ENCODE measurements at places on chromosomes 5 and 9.

DNA sequence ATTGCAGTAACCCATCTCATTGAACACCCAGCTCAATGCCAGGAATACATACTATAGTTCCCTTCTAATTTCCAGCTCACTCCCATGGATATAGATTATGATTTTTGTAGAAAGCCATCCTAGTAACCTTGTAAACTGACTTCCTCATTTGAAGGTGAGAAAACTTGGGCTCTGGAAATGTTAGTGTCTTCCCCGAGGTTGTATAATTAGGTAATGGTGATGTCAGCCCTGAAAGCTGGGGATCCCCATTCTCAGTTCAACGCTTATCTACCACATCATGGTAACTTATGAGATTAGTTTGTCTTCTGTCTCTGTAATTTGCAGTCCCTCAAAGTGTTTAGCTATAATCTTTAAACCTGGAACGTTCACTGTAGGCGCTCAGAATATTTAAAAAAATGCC is 34.6 kb upstream of the PTCH1 start:
- DNase-seq = no peak

DNA sequence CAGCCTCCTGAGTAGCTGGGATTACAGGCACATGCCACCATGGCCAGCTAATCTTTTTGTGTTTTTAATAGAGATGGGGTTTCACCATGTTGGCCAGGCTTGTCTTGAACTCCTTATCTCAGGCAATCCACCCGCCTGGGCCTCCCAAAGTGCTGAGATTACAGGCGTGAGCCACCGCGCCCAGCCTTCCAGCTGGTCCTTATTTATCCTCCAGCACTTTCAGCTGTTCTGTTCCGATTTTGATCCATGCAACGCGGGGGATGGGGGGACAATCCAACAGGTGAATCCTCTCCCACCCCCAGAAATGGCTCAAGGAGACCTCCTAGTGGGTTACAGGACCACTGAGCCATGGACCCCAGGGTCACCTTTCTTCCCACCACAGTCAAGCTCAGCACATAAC is 14.7 kb upstream of the CDKN2AIPNL start:
- no peak for DNase-seq

- DNase-seq = no peak
These were observed 119.2 kb upstream of the CXCL14 start for GRCh38 chr5:135697959-135698345.

DNA sequence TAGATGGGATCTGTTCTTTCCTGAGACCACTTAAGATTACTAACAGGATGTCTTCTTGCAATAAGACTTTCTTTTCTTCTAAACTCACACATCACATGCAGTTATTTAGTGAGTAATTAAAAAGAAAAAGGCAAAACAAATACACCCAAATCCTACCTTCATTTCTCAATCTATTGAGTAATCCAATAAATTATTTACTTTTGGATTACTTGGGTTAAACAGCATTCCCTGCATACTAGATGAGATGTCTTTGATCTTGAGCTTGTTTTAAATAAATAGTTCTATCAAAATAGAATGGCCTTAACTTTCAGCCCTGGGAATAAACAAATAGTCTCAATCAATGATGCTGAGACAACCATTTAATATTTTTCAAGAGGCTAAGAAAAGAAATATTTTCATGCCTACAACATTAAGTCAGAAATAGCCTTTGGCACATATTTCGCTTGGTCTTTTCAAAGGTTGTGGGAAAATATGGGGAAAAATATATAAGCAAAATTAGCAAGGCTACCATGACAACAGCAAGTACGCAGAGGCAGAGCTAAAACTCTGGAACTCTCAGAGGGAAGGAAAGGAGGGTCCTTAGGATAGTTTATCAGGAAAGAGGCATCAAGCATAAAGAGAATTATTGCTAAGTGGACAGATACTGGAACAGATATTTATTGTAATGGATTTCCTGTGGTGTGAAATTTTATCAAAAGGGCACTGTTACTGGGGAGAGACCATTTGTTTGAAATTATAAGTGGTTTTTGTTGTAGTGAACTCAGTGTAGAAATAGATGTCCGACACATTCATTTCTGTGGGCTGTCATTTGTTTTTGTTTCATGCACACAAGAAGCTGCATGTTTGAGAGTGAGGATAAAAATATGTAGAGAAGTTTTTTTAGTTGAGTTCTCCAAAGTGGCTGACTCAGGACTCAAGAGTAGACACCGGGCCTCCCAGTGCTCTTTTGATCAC is 70.2 kb upstream of the CDH6 start:
- DNase-seq = no peak

DNA sequence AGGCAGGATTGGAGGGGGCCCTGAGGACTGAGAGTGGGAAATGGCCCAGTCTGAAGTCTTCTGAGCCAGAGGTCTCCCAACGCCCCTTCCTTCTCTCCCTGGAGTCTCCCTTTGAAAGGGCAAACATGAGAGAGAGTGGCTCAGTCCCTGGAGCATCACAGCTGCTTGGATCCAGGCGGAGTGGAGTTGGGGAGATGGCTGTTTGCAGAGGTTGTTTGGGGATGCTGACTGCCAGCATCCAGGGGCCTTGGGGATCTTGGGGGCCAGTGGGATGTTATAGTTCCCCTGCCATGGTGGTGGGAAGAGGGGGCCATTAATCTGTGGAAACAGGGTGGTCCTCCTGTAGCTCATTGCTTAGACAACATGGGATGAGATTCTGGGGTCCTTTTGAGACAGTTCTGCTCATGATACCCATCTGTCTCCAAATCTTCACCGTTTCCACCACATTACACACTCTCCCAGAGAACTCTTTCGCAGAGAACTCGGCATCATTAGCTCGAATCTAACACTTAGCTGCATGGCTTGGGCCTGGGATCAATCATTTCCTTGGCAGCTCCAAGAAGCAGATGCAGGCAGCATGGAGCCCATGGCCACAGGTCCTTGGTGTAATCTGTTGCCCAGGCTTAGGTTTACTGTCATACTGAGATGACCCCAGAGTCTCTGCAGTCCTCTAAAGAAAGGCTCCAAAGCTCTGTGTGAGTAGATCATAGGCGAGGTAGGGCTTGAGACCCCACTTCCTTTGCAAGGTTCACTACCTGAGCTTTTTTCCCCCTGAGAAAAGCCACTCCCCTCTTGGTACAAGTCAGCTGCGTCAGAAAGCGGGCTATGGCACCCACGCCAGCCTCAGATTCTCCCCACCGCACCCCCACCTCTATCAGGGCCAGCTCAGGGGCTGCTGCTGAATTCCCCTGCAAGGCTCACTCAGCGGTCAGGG is 54.4 kb upstream of the SH3PXD2B start:
- no peak for DNase-seq

DNA sequence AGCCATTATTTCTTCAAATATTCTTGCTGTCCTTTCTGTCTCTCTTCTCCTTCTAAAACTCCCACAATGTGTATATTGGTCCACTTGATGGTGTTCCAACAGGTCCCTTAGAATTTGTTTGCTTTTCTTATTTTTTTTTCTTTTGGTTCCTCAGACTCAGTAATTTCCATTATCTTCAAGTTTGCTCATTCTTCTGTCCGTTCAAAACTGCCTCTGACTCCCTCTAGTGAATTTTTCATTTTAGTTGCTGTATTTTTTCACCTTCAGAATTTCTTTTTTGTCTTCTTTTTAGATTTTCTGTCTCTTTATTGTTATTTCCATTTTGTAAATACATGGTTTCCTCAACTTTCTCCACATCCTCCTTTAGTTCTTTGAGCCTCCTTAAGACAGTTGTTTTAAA is 6.4 kb upstream of the SRP19 start:
- no peak for DNase-seq

DNA sequence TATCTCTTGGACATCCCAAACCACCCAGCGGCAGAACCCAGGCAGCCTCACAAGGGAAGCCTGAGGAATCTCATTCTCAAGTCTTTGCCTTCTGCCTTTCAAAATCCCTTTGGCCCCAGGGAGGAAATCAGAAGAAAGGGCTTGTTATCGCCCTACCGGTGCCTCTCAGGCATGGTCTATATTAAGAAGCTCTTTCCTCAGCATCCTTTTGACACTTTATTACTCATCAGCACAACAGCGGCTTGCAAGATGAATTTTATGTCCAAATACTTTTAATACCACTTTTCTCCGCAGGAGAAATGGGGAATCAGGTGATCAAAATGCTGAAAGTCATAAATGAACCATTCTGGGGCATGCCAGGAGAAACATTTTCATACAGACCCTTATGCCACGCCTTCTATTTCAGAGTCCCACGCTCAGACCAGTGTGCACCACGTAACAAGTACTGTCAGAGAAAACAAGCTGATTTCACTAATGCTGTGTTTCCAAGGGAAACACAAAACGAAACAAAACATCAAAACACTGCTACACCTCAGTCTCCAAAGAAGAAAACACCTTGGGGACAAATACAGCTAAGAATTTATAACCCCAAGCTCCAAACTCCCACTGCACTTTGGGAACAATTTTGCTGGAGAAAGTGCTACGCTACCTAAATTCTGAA is 30.0 kb downstream of the RAPGEF1 start:
- peak; percentile 38 for DNase-seq

DNA sequence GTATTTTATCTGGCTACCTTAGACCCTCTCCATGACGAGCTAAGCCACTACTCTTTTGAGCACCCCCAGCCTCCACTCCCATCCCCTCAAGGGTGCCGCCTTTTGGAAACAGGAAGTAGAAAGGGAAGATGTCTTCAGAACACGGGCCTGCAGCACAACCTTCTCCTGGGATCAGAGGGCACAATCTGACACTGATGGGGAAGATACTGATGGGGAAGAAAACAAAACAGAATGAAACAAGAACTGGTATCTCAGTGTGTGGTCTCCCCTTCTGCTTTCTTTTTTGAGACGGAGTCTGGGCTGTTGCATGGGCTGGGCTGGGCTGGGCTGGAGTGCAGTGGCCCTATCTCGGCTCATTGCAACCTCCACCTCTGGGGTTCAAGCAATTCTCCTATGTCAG is 539.7 kb upstream of the DAP start:
- DNase-seq = no peak

GRCh38 chr5:62522811-62523210 is 55.8 kb upstream of the LRRC70 start:
- DNase-seq = no peak

DNA sequence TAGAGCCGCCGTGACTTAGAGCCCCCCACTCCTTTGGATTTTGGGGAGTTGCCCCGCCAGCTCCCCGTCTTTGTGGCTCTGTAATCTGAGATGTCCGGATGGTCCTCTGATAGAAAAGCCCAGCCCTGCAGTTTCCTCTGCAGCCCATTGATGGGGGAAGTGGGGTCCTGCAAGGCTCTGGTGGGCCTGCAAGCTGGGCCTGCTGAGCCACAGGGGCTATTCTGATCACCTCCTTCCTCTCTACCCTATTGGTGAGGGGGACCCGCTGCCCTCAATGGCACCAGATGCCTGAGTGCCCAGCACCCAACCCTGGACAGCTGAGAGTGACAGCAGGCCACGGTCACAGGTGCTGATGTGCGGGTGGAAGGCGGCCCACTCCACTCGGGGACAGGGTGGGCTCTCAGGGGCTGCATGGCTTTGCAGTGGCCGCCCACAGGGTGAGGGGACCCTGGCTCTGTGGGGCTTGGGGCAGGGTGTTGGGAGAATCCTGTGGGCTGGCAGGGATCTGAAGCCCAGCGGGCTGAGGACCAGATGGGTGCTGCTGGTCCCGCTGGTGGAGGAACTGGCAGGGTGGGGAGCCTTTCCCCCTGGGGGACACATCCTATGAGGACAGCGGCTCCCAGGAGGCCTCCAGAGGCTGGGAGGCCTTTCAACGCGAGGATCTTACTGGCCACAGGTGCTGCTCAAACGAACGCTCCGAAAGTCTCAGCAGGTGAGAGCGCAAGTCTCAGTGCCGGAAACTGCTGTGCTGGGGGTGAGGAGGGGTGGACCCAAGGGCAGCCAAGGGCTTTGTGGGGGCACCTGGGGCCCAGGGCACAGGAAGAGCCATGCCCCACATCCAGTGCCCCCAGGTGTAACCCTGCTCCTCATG is 30.0 kb upstream of the LPCAT1 start:
- no peak for DNase-seq

GRCh38 chr5:66515209-66515608 is 81.0 kb upstream of the MAST4 start:
- DNase-seq = no peak

DNA sequence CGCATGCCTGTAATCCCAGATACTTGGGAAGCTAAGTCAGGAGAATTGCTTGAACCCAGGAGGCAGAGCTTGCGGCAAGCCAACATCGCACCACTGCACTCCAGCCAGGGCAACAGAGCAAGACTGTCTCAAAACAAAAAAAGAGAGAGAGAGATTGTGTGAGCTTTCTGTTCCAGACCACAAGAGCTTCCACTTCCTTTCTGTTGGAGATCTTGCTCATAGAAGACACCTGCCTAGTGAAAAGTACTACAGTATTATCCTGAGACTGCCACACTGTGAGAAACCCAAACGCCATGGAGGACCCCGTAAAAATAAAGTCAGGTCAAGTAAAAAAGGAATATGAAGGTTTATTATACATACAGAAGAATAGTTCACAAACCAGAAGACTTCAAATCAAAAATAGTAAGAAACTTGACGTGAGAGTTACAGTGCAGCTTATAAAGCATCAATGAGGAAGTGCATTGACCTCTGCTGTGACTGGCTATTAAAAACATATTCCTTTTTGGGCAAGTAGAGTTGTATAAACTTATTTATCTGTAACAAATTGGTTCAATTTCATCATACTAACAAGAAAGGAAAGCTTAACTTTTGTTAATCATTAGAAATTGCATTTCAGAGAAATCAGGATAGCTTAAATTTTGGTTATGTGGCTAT is 4.3 kb upstream of the EMB start:
- DNase-seq = peak; percentile 19

DNA sequence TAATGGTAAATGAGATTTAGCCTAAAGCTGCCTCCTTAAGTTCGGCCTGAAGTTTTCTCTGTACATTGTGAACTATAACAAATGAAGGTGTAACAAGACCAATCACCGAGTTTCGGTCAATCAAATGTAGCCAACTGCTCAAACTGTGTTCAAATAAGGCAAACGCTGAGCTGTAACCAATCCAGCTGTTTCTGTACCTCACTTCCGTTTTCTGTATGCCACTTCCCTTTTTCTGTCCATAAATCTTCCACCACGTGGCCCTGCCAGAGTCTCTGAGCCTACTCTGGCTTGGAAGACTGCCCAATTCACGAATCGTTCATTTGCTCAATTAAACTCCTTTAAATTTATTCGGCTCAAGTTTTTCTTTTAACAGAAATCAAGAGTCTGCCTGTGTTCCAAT is 193.5 kb upstream of the KLF9 start:
- no peak for DNase-seq

- no peak for DNase-seq
These were observed 41.4 kb downstream of the FAM78A start for GRCh38 chr9:131234799-131235479.

DNA sequence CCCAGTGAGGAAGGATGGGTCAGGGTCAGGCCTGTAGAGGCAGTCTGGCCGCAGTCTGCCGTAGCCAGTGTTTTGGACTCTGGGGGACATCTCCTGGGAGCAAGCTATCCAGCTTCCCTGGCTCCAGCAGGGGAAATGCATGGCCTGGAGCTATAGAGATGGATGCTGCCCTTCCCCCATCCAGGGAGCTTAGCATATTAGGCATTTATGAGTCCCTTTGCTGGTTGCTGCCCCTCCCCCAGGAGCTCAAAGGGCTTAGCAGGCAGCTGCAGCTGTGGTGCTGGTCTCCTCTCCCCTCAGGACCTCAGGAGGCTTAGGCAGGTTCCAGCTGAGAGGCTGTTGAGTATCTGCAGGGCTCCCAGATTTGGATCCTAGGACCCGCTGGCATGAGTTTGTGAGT is 1158.7 kb downstream of the DTWD2 start:
- DNase-seq = no peak

Measured in activated CD4-positive, alpha-beta T cell treated with anti-CD3 and anti-CD28 coated beads, Interleukin-2, amount 50 U/mL, for 1 hour (primary cell).